Memory B cell (primary cell): ENCODE measurements at places on chromosomes 12 and 14.

- peaks cover 36% of the 10 kb centered on the region for H3K4me1 ChIP-seq
- no peaks in the 10 kb centered on the region for H3K27me3 ChIP-seq
- H3K27ac ChIP-seq, result peak overlapping the region; percentile 91
- DNase-seq, result no peak
Observed at GRCh38 chr12:108622421-108622820, 11.3 kb downstream of the SELPLG start.

- DNase-seq, result no peak
- H3K4me3 ChIP-seq, result no peak overlapping the region
- H3K36me3 ChIP-seq, result no peaks in the 10 kb centered on the region
- no peaks in the 10 kb centered on the region for H3K27me3 ChIP-seq
- H3K27ac ChIP-seq, result no peak overlapping the region
Observed at GRCh38 chr14:73833530-73834260, 17.9 kb upstream of the PTGR2 start.

DNA sequence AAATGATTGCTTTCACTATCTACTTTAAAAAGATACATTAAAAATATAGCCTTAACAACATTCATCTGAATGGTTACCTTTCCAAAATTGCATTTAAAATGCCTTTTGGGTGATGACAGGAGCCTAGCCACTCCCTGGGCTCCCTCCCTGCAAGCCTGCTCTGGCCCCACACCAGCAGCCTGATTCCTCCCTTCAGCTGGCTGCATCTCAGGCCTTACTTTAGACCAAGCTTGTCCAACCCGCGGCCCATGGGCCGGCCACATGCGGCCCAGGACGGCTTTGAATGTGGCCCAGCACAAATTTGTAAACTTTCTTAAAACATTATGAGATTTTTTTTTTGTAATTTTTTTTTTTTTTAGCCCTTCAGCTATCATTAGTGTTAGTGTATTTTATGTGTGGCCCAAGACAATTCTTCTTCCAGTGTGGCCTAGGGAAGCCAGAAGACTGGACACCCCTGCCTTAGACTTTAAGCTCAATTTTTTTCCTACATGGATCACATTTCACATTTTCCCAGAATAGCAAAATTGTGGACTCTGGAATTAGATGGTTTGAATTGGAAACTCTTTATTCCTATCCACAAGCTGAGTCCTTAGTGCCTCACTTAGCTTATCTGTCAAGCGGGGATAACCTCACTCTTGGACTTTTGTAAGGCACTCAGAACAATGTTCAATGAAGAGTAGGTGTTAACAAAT is 124.4 kb downstream of the MYRFL start:
- H3K27me3 ChIP-seq, result no peaks in the 10 kb centered on the region
- no peaks in the 10 kb centered on the region for H3K4me1 ChIP-seq
- no peaks in the 10 kb centered on the region for H3K36me3 ChIP-seq

DNA sequence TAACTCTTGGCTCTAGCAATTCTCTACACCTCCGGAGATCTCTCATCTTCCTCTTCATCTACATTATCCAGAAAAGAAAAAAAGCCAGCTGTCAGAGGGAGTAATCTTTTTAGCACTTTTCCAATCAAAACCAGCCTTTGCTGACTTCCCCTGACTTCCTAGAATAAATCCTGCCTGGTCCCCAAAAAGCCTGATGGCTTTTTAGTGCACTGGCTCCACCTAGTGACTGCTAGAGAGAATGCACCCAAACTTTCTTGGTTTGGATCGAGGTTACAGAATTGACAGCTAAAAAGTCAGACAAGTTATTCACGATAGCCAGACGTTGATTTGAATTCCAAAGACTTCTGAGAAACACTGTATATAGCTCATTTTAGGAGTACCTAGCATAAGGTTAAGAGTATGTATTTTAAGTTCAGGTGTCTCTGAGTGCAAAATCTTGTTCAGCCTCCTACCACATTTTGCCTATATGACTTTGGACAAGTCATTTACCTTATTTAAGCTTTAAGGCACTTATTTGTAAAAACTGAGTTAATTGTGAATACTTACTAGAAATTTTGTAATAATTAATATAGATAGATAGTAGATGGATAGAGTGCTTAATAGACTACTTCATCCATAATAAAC is 185.7 kb upstream of the GRIN2B start:
- DNase-seq, result peak; percentile 63
- no peaks in the 10 kb centered on the region for H3K36me3 ChIP-seq
- H3K4me1 ChIP-seq, result peaks cover 20% of the 10 kb centered on the region
- H3K4me3 ChIP-seq, result no peak overlapping the region

- H3K4me1 ChIP-seq, result peaks cover 53% of the 10 kb centered on the region
- peak overlapping the region; percentile 91 for H3K4me3 ChIP-seq
- peaks cover 5% of the 10 kb centered on the region for H3K36me3 ChIP-seq
- no peak for DNase-seq
- peak overlapping the region; percentile 93 for H3K27ac ChIP-seq
- peaks cover 30% of the 10 kb centered on the region for H3K27me3 ChIP-seq
Observed at GRCh38 chr12:57215065-57215464, 1.5 kb upstream of the NXPH4 start.

GRCh38 chr14:75565056-75565455 is 13.4 kb upstream of the FLVCR2 start:
- no peak overlapping the region for H3K4me3 ChIP-seq
- H3K27me3 ChIP-seq, result peaks cover 5% of the 10 kb centered on the region
- no peak overlapping the region for H3K27ac ChIP-seq
- H3K36me3 ChIP-seq, result no peaks in the 10 kb centered on the region
- no peak for DNase-seq
